ENCODE measurements at places on chromosomes 3 and 15.

DNA sequence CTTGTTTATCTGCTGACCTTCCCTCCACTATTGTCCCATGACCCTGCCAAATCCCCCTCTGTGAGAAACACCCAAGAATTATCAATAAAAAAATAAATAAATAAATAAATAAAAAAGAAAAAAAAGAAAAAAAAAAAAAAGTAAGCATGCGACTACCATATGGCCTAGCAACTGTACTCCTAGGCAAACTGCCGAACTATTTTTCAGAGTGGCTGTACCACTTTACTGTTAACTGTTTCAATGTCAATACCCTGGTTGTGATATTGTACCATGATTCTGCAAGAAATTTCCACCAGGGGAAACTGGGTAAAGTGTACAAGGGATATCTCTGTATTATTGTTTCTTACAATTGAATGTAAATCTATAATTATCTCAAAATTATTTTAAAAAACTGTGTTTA, 41.3 kb upstream of the MAP4 start:
- no peak for DNase-seq

GRCh38 chr3:25094932-25095685, 333.0 kb upstream of the RARB start:
- DNase-seq, result no peak

GRCh38 chr3:89300981-89301380, 193.6 kb downstream of the EPHA3 start:
- DNase-seq, result no peak

- no peak for DNase-seq
Observed at GRCh38 chr3:49492969-49493368, 22.9 kb downstream of the DAG1 start.

- DNase-seq, result no peak
Observed at GRCh38 chr3:100019719-100020118, 94.6 kb downstream of the FILIP1L start.

DNA sequence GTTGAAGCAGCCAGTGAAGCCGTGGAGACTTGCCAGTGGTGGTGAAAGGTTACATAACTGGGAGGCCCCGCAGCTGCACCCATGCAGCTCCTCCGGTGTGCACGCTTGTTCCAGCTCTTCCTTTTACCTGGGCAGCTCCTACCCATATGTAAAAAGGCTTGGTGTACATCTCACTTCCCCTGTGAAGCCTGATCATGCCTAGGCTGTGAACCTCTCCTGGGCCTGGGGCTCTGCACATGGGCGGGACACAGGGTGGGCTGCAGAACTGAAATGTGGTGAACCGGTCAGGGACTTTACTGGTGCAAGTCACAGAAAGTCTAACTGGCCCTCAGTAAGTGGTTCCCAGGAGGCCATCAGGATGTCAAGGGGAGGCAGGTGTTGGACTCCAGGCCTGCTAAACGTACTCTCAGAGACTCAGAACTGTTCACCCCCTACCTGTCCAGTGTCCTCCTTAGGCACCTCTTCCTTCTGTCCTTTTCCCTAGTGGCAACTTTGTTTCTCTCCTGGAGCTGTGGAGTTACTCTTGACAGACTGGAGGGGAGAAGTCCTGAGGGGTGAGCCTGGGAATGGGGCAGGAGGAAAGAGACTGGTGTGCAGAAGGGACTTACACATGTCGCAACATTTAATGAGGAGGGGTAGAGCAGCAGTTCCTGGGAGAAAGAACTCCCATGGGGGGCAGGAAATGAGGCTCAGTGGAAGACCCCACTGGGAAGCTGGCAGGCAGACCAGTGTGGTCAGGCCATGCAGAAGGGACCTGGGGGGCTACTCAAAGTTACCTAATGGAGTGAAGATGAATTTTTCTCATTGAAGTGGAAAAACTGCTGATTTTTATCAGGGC, 148.1 kb downstream of the EEFSEC start:
- DNase-seq, result no peak
